ENCODE measurements at places on chromosomes 11 and 22. TPM values are rescaled to one million over a fixed set of nuclear protein-coding genes. Genes with fewer than 3 reads are reported as not detected.

DNA sequence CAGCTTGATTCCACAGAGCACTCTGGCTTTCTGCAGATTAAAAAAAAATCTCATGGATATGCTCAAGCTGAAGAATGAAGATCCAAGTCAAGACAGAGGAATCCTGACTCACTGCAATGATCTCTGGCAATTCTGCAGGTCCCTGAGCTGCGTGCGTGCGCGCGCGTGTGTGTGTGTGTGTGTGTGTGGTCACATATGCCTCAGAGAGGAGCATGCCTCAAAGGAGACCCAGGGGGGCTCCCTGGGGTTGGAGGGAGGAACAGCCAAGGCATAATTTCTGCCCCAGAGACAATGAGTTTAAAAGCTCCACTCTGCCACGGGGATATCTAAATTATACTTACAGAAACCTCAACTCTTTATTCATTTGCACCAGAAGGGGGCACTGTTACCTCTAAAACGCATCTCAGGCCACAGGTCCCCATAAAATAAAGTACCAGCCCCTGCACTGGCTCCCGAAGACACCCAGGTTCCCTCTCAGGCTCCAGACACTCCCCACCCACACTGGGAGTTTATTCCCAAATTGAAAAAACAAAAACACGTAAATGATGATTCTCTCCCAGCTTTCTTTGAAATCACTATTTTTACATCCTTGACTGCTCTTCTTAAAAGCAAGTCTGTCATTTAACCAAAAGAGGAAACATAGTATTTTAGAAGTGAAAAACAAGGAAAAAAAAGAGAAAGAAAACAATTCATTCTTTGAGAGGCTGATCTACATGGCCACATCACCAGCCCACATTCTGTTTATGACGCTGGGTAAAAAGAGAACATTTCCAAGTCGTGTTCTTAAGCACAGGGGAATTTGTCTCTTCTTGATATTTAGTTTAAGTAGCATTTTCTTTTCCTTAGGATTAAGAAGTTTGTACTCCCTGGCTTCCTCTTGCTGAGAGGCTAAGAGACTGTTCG is 401.0 kb downstream of the LARGE1 start:
- no peaks in the 10 kb centered on the region for H3K36me3 ChIP-seq
- no peaks in the 10 kb centered on the region for H3K4me1 ChIP-seq
- DNase-seq, result no peak
- H3K27ac ChIP-seq, result no peak overlapping the region

- no peak overlapping the region for H3K27ac ChIP-seq
- no peak overlapping the region for H3K4me3 ChIP-seq
- H3K4me1 ChIP-seq, result no peaks in the 10 kb centered on the region
- H3K36me3 ChIP-seq, result peaks cover 32% of the 10 kb centered on the region
- no peaks in the 10 kb centered on the region for H3K27me3 ChIP-seq
- DNase-seq, result peak; percentile 63
These were observed 22.7 kb upstream of the C1QTNF4 start for GRCh38 chr11:47616726-47617416.

GRCh38 chr11:84061726-84062125 is 775.6 kb upstream of the CCDC90B start:
- no peaks in the 10 kb centered on the region for H3K36me3 ChIP-seq
- H3K27me3 ChIP-seq, result no peaks in the 10 kb centered on the region
- H3K4me3 ChIP-seq, result no peak overlapping the region
- no peak overlapping the region for H3K27ac ChIP-seq

DNA sequence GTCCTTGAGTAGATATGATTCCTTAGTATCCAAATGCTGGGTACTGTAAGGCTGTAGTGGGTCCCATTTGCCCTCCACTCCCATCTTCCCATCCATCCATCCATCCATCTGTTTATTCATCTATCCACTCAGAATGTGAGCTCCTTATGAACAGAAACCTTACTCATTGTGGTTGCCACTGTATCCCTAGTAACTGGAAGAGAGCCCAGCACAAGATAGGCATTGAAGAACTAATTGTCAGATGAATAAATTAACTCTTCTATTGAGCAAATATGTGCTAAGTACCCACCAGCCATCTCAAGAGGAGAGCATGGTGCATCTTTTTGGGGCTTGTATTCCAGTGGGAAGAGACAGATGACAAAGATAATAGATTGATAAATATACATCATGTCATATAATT is 86.4 kb upstream of the SEZ6L start:
- no peak overlapping the region for H3K27ac ChIP-seq
- DNase-seq, result no peak
- no peaks in the 10 kb centered on the region for H3K4me1 ChIP-seq
- no peaks in the 10 kb centered on the region for H3K36me3 ChIP-seq
- no peak overlapping the region for H3K4me3 ChIP-seq

- no peaks in the 10 kb centered on the region for H3K27me3 ChIP-seq
- peak overlapping the region; percentile 79 for H3K4me3 ChIP-seq
- peaks cover 65% of the 10 kb centered on the region for H3K36me3 ChIP-seq
- no peaks in the 10 kb centered on the region for H3K4me1 ChIP-seq
These were observed 2.8 kb downstream of the MALAT1 start for GRCh38 chr11:65501472-65502273.

- H3K4me1 ChIP-seq, result no peaks in the 10 kb centered on the region
- DNase-seq, result no peak
- H3K27me3 ChIP-seq, result no peaks in the 10 kb centered on the region
- H3K36me3 ChIP-seq, result no peaks in the 10 kb centered on the region
These were observed 6.0 kb upstream of the OR10A2 start for GRCh38 chr11:6856871-6857270.

GRCh38 chr11:64234647-64235379 is 429 bp downstream of the VEGFB start:
- peak overlapping the region; percentile 89 for H3K27ac ChIP-seq
- peak overlapping the region; percentile 69 for H3K4me3 ChIP-seq
- H3K4me1 ChIP-seq, result no peaks in the 10 kb centered on the region

DNA sequence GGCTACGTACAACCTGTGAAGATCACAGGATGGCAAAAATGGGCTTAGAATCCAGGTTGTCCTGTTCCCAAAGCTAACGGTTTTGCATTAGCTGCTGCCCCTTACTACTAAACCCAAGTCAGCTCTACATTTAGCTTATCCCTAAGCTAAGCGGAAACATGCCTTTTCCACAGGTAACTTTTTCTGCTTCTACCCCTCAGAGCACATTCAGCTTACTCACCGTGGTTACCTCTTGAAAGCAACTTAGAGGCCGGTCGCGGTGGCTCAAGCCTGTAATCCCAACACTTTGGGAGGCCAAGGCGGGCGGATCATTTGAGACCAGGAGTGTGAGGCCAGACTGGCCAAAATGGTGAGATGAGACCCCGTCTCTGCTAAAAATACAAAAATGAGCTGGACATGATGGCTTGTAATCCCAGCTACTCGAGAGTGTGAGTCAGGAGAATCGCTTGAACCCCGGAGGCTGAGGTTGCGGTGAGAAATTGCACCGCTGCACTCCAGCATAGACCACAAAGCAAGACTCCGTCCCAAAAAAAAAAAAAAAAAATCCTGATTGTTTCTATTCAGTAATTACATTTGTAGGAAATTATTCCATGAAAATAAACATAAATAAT is 790 bp upstream of the TMEM41B start:
- H3K27me3 ChIP-seq, result no peaks in the 10 kb centered on the region
- H3K4me1 ChIP-seq, result no peaks in the 10 kb centered on the region
- peak overlapping the region; percentile 94 for H3K4me3 ChIP-seq
- DNase-seq, result no peak
- H3K27ac ChIP-seq, result peak overlapping the region; percentile 75

- H3K27ac ChIP-seq, result no peak overlapping the region
- no peaks in the 10 kb centered on the region for H3K27me3 ChIP-seq
- H3K4me1 ChIP-seq, result no peaks in the 10 kb centered on the region
- DNase-seq, result no peak
These were observed 5.0 kb downstream of the MICALL1 start for GRCh38 chr22:37910890-37911672.

DNA sequence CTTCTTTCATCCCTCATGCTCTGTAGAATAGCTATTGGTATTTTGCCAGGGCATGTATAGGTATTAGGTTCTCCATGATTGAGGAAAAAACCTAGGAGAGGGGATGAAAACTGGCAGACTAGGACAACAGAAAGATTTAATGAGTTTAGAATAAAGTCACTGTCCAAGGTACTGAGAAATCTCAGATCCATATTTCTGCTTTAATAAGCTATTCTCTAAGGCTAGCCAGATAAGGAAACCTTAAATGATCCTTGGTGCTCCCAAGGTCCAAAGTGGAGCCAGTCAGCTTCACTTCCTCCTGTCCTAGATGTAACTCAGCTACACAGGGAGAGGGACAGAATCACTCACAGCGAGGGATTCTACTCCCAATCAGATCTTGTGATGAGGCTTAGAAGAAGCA is 13.7 kb upstream of the CSNK2A3 start:
- no peak for DNase-seq
- no peaks in the 10 kb centered on the region for H3K36me3 ChIP-seq
- H3K4me1 ChIP-seq, result peaks cover 10% of the 10 kb centered on the region
- H3K27ac ChIP-seq, result no peak overlapping the region

DNA sequence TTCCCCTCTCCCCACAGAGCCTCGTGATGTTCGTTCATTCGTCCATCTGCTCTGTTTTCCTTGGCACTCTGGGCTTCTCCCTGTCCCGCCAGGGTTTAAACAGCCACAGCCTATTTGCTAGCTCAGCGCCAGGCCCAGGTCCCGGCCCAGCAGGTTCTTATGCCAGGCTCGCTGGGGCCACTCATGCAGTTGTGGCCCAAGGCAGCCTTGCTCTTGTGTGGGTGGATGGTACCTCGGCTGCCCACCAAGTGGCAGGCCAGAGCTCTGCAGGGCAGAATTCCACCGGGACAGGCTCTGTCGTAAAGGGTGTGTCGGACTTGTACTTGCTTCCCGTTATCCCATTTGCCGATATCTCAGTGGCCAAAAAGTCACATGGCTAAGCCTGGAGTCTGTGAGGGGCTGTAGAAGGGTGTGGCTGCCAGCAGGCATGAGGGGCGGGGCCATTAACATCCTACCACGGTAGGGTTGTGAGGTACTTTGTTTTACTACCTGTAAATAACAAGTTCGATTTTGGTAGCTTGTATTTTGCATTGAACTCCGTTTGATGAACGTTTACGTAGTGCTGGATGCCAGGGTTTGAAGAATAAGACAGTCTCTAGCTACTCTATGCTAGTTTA is 7.9 kb downstream of the FAM118A start:
- no peaks in the 10 kb centered on the region for H3K36me3 ChIP-seq
- H3K4me3 ChIP-seq, result peak overlapping the region; percentile 11
- H3K4me1 ChIP-seq, result peaks cover 61% of the 10 kb centered on the region
- DNase-seq, result peak; percentile 85

- peak within 1 kb of the TSS; percentile 91 for H3K27ac ChIP-seq
- H3K4me3 ChIP-seq, result peak within 1 kb of the TSS; percentile 92
- no peaks in the 10 kb centered on the region for H3K27me3 ChIP-seq
- H3K36me3 ChIP-seq, result no peaks in the 10 kb centered on the region
These were observed at the start of gene TP53I11 for GRCh38 chr11:44950625-44951476. TSS of gene TP53I11 (minus strand) at chr11:44950883. CDS start at chr11:44938335, 12,548 bp downstream.

DNA sequence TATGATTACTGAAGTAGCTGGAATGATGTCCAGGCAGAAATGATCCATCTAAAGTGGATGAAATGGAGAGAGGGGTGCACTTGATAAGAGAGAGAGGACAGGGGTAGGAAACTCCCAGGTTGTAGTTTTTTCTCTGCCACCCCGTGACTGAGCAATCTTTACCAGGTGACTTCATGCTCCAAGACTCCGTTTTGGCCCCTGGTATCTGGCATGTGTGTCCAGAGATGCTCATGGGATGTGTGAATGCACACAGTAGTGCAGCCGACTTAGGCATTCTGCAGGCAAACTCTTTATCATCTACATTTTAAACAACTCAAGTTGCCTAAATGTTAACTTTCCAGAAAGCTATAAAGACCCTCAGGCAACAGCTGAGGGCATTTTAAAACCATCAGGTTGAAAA is 189.3 kb upstream of the SEZ6L start:
- no peaks in the 10 kb centered on the region for H3K4me1 ChIP-seq
- H3K4me3 ChIP-seq, result no peak overlapping the region
- no peak for DNase-seq
- peaks cover 21% of the 10 kb centered on the region for H3K36me3 ChIP-seq

DNA sequence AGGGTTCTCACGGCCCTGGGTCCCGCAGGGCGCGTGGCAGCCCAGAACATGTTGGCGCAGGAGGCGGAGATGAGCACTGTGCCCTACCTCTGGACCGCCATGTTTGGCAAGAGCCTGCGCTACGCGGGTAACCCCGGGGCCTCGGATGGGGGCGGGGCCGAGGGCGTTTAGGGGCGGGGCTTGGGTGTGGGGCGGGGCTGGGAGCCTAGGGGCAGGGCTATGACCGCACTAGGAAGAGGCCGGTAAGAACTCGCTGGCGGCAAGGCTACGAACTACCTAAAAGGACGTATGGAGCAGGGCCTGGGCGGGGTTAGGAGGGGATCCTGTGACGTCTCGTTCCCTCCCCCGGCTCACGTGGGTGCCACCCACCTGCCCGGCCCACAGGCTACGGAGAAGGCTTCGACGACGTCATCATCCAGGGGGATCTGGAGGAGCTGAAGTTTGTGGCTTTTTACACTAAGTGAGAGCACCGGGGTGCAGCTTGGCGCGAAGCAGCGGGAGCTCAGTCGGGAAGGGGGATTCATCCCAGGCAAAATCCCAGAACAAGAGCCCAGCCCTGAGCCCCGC is 2.8 kb upstream of the LZTR1 start:
- peak overlapping the region; percentile 35 for H3K27ac ChIP-seq
- no peaks in the 10 kb centered on the region for H3K4me1 ChIP-seq
- no peak for DNase-seq
- H3K27me3 ChIP-seq, result no peaks in the 10 kb centered on the region
- H3K36me3 ChIP-seq, result no peaks in the 10 kb centered on the region
- peak overlapping the region; percentile 17 for H3K4me3 ChIP-seq

- peaks cover 15% of the 10 kb centered on the region for H3K36me3 ChIP-seq
- H3K27ac ChIP-seq, result no peak overlapping the region
- DNase-seq, result no peak
- no peaks in the 10 kb centered on the region for H3K27me3 ChIP-seq
These were observed 135.7 kb downstream of the ATXN10 start for GRCh38 chr22:45807156-45807915.

DNA sequence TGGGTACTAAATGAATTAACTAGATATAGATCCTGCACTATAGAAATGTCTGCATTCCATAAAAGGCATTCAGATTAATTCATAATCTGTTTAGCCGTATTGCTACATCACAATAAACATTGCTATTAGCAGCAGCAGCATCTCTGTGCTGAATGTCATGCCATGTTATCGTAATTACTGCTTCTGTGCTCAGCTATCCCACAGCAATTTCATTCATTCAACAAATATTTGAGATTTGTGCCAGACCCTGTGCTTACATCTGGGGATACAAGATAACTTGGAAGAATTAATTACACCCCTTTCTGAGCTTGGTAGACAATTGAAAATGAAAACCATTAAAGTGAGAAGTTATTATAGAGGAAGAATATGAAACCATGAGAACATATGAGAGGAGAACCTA is 185.8 kb upstream of the C11orf87 start:
- no peaks in the 10 kb centered on the region for H3K27me3 ChIP-seq
- no peak for DNase-seq
- no peak overlapping the region for H3K27ac ChIP-seq
- H3K4me1 ChIP-seq, result no peaks in the 10 kb centered on the region
- no peak overlapping the region for H3K4me3 ChIP-seq

Gene DCDC1
- 0.24 TPM for total RNA-seq

Gene PRMT3
- 11.9 TPM for total RNA-seq

Gene GLYATL1
- not detected for total RNA-seq

Data from right atrium auricular region (tissue), 2 donors.